ENCODE measurements at places on chromosomes 11 and 22. TPM values are rescaled to one million over a fixed set of nuclear protein-coding genes. Genes with fewer than 3 reads are reported as not detected.

- DNase-seq, result peak; percentile 32
Measured at GRCh38 chr22:25495285-25495684, 69.2 kb upstream of the GRK3 start.

DNA sequence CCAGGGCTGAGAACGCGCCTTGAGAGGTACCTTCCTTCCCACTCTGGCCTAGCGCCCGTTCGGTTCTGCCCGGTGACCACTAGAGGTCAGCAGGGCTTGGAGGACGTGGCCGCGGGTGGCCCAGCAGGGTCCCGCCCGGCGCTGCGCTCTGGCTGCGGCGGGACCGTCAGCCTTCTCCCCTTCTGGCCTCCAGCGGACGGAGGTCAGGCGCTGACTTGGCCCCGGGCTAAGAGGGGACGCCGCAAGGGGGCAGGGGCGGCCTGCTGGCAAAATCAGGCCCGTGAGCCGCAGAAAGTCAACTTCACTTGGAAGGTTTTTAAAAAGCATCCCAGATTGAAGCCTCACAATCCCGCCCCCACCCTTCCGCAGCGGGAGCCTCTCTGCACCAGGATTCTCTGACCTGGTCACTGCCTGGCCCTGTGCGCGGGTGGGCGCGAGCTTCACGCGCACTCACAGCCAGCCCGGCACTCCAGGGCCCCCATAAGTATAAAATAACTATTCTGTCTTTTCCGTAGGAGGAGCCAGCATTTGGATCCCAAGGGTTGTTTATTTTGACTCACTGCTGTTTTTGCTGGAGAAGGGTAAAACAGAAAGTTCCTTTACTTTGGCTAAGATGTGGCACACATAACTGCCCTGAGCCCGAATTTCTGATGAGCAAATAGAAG, 23.2 kb upstream of the ZBTB16 start:
- peak; percentile 18 for DNase-seq

DNA sequence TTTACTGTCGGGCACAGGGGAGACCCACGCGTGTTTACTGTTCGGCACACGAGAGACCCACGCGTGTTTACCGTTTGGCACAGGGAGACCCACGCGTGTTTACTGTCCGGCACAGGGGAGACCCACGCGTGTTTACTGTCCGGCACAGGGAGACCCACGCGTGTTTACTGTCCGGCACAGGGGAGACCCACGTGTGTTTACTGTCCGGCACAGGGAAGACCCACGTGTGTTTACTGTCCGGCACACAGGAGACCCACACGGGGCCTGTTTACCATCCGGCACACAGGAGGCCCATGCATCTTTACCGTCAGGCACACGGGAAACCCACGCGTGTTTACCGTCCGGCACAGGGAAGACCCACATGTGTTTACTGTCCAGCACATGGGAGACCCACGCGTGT, 525.1 kb downstream of the BRD1 start:
- DNase-seq, result no peak

GRCh38 chr11:65982824-65983588, 19.0 kb downstream of the EIF1AD start:
- DNase-seq, result no peak

DNA sequence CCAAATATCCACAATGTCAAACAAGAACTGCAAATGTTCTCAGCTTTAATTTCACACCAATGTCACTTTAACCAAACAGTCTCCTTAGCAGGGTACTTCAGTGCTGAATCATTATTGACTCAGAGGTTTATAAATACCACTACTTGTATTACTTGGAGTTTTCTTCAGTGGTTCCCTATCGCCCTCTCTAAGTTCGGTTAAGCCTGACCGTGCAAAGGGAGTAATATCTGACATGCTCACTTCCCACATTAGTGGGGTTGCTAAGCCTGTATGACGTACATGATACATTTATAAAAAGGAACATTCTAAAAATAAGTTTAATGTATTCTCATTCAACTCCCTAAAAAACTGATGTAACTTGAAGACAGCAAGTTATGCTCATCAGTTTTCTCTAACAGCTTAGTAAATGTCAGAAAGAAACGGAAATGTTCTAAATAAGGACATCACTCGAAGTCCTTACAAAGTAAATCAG, 93.1 kb upstream of the ZC3H12C start:
- peak; percentile 99 for DNase-seq

GRCh38 chr11:11356842-11357241, 3.8 kb upstream of the CSNK2A3 start:
- no peak for DNase-seq

DNA sequence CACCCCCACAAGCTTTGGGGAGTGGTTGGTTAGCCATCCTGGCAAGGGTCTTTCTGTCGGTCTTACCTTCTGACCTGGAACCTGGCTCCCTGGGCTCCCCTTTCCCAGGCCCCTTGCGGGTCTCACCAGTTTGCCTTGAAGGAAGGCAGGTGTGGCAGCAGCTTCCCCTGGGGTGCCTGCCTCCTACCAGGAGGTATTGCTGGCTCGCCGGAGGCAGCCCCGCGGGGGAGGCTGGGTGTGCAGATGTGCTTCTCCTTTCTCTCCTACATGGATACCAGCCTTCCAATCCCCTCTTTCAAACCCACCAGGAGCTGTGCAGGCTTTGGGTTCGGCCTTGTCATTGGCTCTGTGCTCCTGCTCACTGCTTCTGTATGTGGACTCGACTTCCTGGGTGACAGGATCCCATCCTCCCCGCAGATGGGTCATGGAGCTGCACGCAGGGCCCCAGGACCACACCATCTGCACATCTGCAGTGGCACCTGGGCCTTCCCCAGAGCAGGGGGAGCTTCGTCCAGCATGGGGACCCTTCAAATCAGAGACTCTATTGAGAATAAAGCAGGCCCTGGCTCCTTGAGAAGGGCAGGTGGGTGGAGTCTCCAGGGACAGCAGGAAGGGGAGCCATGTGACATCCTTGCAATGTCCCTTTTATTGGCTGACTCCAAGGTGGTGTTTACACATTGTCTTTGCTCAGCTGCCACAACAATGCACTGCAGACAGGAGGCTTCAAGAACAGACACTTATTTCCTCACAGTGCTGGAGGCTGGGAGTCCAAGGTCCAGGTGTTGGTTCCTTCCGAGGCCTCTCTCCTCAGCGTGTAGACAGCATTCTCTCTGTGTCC, 592.0 kb downstream of the BRD1 start:
- DNase-seq, result no peak

DNA sequence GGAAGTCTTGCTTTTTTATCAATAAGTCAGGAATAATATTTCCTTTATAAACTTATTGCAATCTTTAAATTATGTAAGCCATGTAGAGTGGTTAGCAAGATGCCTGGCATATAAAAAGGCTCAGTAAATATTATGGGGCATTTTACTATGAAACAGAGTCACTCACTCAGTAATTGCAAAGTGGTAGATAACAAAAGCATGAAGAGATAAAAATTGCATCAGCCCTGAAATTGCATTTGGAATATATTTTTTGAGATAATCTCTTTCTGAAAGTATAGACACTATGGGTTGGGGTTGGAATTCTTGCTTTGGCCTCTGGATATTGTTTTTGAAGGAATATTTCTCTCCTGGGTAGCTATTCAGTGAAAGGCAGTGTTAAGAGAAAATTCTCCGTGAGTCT, 188.6 kb downstream of the JRKL start:
- DNase-seq, result no peak

DNA sequence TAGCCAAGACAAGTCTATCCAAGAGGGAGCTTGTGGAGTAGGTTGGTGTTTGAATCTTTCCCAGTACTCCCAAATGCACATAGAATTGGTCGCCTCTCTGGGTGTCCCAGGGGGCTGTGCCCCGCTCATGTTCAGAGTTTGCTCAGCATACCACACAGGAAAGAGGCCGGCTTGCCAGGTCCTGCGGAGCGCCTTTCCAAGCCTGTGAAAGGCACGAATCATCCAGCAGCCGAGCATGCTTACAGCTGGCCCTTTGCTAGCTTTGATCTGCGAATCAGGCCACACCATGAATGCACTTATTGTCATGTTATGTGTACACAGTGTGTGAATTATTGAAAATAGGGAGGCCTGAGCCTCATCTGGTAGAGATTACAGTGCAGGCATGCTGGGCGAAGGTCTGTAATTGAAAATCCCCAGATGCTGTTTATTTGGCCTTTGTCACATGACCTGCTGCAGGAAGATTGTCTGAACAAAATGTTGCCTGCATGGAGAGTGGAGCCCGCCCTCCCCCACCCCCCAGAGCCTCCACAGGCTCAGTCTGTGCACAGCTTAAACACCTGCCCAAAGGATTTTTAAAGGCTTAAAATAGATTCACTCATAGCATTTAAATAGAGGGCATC, 163.3 kb upstream of the RASSF10 start:
- DNase-seq, result peak; percentile 78

DNA sequence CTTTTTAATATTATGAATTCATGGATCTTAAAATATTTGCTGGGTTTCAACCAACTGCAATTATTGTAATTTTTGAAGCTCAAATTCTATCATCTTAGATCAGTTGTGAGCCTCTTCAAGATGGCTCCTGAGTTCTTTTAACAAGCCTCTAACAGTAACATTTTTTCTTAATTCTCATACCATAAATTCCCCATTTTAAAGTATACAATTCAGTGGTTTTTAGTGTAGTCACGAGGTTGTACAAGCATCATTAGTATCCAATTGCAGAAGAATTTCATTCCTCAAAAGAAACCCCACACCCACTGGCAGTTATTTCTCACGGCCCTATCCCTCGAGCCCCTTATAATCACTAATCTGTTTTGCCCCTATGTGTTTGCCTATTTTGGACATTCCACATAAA, 270.8 kb downstream of the SBF2 start:
- DNase-seq, result peak; percentile 39

GRCh38 chr11:1755692-1756561, 5.5 kb upstream of the IFITM10 start:
- no peak for DNase-seq

KCTD14 gene
- 0.83 TPM for total RNA-seq

OR5D18 gene
- not detected for total RNA-seq

ARHGAP8 gene
- total RNA-seq, result 0.18 TPM

TMPRSS13 gene
- not detected for total RNA-seq

Data from IMR-90 (cell line).